Tibial artery (tissue), 4 donors: ENCODE measurements at places on chromosomes 2 and 18.
A peak's percentile ranks its signal among the peaks of the same experiment; 100 is the strongest.

DNA sequence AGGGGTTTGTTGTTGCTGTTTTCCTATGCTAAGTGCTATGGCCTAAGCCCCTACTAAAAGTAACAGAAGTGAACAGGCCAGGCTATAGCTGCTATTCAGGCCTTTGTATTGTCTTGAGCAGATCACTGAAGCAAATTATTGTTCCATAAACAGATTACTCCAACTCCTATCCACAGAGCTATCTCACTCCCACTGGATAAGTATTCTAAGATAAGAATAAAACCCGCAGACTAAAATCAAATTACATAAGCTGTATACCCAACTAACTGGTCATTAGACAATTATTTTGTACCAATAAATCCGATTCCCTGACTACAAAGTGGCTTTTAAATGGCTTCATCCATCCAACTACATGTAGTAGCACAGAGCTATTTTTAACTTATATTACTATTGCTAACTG, 74.3 kb downstream of the THADA start:
- DNase-seq = no peak

DNA sequence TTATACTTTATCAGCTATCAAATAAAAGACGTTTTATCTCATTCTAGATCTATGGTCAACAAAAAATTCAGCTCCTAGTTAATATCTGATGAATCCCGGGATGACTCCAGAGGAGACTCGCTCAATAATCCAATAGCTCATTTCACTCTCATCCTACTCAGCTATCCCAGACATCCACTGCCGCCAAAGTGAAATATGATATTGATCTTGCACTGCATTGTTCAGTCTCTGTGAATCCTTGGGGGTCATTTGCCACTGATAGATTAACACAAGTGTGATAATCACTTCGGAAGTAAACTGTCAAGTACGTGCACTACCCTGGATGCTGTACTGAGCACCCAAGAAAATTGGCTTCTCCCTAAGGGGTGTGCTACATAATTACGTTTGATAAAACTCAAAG, 249.1 kb downstream of the SUCLG1 start:
- no peak for DNase-seq

DNA sequence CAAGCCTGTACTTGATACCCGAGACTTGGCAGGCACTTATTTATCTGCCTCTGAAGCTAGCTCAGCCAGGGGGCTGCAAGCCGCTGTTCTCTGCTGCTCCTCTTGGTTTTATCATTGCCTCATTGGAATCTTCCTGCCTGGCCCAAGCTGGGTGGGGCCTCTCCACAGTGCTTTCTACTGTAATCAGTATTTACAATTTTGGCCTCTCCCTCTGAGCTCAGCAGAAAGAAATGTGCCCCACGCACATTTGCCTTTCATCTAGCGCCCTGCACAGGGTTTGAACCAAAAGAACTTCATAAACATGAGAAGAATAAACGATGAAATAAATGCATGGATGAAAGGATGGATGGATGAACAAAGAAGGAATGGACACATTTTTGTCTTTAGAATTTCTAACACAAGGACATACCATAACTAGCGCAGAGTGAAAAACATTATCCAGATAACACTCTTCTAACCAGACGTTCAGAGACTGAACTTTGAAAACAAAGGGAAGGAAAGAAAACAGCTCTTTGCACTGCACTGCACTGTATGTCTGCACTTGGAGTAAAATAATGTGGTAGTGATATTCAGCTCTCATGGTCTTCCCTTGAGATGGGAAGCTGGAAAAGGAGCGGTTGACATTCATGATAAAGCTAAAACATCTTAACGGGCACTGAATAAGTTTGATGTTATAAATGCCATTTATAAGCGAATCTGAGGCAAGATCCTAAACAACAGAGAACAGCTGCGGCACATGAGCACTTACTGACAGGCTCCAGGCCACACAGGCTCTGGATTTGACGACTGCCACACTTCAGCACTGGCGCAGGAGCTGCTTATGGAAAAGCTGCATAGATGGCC, 86.8 kb upstream of the SP3 start:
- DNase-seq = no peak

DNA sequence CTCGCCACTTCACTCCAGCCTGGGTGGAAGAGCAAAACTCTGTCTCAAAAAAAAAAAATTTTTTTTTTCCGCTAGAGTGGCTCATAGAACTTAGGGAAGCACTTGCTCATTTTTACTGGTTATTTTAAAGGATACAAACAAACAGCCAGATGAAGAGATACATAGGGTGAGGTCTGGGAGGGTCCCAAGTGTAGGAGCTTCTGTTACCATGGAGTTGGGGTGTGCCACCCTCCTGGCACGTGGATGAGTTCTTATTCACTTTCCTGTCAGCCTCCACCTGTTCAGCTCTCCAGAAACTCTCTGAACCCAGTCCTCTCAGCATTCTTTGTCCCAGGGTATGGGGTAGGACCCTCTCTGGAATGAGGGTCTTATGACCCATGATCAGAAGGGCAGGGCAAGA, 4.9 kb upstream of the MAT2A start:
- DNase-seq = no peak

GRCh38 chr2:98269274-98269673, 77.0 kb upstream of the CNGA3 start:
- DNase-seq = no peak

DNA sequence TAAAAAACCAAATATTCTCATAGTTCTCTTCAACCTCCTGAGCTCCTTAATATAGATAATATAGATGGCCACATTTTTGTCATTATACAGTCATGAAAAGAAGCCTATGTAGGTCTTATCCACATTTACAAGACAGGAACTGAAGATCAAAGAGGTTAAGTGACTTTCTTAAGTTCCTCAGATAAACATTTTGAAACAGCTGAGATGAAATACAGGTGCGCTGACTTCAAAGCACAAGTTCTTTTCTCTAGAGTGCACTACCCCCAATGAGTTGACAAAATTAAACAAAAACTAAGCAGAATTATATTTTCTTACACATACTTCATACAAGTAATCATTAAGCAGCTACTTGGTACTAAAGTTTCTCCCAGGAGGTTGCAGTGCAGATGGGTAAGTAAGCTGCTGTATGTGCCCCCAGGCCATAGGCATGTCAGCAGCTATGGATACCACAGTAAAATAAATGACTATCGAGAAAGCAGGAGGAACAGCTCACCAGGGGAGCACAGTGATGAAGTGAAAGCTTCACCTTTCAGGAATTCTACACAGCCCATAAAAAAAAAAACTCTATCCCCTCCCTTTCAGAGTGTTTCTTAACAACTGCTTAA, 199.8 kb downstream of the DPP10 start:
- no peak for DNase-seq

GRCh38 chr18:76382275-76382674, 112.8 kb downstream of the ZNF516 start:
- DNase-seq = no peak

DNA sequence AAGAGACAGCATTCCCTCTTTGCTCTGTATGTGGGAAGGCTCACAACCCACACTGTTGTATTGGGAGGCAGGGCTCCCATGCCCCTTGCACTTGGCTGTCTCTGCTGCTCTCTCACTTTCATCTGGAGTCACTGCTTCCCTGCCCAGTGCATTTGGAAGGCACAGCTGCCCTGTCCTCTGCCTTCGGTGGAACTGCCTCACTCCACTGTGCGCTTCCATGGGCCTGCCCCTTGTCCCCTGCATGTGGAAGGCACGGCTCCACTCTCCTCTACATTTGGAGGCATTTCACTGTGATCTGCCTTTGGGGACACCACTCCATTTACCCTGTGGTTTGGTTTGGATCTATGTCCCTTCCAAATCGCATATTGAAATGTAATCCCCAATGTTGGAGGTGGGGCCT, 9.1 kb upstream of the PROM2 start:
- no peak for DNase-seq

- no peak for DNase-seq
Observed at GRCh38 chr2:177429688-177430325, 37.2 kb downstream of the AGPS start.

DNA sequence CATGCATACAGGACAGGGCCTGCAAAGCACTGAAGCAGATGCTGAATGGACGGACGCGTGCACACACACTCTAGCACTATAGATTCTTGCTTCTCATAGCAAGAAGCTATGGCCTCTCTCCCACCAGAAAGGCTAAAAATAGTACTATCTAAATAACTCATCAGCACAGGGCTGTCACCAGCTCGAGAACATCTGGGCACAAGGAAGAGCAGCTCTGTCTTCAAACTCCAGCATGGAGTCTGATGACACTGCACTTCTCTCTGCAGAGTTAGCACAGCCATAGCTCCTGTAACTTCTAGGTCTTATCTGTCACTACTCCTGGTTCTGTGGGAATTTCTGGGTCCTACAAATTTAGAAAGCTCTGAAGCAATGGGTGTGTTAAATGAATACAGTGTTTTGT, 123.5 kb downstream of the MYO5B start:
- no peak for DNase-seq

DNA sequence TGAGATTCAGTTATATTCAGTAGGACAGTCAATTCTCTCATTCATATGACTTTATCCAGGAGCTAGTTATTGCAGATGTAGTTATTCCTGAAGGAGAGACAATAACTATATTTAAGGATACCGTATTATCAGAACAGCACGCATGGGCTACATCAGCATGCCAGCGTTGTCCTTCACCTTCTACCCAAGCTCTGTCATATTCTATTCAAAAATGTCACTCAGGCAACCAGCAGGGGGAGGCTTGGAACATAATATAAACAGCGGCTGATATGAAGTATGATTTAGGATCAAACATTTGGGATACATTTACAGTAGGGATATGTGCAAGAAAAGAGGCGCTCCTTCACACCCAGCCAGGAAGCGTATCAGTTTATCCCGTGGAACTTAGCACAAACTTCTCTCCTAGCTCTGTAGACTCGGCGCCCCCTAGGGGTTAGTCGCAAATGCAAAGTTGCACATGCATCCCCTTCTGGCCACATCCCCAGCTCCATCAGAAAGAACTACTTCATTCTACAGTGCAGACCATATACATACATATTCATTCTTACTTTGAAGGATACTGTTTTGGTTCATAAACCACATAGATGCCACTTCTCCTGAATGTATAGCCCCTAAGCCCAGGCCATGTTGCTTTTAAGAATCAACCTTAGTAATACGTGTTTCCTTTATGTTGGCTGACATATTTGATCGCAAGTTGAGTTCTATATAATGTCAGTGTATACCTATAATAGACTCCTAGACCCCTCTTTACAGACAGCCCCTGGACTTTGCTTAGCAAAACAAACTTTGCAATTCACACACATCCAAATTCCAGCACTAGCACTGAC, 759.4 kb downstream of the ADCYAP1 start:
- peak; percentile 64 for DNase-seq

DNA sequence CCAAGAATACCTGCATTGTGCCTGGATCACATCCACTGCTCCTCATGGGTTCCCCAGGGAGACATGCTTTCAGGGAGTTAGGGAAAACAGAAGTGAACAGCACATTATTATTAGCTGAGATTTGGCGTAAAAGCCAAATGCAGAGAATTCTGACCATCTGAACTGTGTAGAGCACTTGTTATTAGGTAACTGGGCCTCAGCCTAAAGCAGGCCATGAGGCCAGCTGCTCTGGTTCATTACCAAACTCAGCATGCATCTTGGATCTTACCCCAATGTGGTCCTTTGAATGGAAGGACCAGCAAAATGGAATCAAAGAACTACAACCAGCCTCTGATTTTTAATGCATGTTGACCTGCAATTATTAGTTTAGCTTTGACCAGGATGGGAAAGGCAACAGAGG, 322.3 kb downstream of the KCNS3 start:
- no peak for DNase-seq

DNA sequence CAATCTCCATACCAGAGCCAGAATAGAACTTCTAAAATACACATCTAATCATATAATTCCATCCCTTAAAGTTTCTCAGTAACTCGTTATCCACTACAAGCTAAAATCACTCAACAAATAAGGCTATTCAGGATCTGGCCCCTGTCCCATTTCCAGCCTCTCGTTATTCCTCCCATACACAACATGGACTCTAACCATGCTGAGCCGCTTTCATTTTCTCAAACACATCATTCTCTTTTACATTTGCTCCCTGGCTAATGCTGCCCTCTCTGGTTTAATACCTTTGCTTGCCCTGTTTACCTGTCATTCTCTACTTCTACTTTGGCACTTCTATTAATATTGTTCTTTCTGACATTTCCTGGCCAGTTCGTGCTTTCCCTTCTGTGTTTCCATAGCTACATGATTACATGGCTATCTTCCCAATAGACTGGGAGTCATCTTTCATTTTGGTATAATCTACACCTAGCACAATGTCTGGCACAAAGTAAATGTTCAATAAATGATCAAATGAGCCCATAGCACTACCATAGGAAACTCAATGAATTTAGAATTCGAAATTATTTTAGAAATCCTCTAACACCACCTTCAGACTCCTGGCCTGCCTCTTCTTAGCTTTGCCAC, 163.6 kb upstream of the VRK2 start:
- no peak for DNase-seq

DNA sequence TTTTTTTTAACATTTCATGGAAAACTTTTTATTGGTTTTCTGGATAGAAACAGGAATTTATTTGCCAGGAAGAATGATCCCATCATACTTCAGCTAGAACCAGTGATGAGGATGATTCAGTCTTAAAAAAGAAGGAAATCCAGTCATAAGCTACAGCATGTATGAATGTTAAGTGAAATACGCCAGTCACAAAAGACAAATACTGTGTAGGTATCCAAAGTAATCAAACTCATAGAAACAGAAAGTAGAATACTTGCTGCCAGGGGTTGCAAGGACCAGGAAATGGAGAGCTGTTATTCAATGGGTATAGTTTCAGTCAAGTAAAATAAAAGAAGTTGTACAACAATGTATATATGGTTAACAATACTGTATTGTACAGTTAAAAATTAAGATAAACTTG, 21.3 kb downstream of the PSME4 start:
- DNase-seq = no peak

DNA sequence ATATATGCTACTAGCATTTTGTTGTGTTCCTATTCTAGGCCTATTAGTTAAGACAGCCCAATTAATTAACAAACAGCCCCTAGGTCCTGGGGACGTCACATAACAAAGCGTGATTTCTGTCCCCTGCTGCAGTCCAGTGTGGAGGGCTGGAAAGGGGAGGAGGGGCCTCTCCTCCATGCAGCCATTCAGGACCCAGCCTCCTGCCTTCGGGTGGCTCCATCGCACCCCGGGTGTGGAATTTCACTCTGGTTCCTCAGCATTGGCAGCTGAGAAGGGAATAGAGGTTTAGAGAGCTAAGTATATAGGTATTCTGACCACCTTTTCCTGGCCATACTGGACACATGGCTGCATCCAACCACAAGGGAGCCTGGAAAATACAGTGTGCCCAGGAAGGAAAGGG, 42.4 kb downstream of the MC2R start:
- DNase-seq = no peak

DNA sequence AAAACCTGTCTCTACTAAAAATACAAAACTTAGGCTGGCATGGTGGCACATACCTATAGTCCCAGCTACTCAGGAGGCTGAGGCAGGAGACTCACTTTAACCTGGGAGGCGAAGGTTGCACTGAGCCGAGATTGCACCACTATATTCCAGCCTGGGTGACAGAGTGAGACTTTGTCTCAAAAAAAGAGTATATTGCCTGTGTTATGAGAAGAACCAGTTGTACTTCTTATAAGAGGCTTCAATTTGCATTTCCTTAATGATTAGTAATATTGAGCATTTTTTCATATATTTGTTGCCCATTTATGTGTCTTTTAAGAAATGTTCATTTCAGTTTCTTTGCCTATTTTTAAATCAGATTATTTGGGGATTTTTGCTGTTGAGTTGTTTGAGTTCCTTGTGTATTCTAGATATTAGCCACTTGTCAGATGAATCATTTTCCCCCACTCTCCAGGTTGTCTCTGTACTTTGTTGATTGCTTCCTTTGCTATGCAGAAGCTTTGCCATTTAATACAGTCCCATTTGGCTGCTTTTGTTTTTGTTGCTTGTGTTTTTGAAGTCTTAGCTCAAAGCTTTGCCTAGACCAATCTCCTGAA, 75.8 kb upstream of the LRPPRC start:
- no peak for DNase-seq
